ENCODE measurements at places on chromosomes 16 and 17.

GRCh38 chr16:84832488-84833143 is 12.8 kb downstream of the CRISPLD2 start:
- peak; percentile 86 for DNase-seq

DNA sequence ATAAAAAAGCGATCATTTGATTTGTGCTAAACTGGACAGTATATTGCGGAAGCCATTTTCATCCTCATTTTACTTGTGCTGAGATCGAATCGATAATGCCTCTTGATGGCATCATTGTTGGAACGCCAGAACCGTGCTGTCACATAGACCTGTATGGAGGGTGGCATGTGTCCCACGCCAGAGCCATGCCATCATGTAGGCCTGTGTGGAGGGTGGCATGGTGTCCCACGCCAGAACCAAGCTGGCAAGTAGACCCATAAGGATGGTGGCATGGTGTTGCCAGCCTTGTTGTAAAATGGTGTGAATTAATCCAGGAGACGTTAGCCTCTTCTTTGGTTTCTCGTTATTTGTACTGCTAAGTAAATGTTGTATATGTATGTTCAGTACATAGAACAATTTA is 222.7 kb upstream of the CHMP6 start:
- DNase-seq: no peak

GRCh38 chr17:8994319-8994718 is 27.0 kb upstream of the NTN1 start:
- DNase-seq: peak; percentile 63

DNA sequence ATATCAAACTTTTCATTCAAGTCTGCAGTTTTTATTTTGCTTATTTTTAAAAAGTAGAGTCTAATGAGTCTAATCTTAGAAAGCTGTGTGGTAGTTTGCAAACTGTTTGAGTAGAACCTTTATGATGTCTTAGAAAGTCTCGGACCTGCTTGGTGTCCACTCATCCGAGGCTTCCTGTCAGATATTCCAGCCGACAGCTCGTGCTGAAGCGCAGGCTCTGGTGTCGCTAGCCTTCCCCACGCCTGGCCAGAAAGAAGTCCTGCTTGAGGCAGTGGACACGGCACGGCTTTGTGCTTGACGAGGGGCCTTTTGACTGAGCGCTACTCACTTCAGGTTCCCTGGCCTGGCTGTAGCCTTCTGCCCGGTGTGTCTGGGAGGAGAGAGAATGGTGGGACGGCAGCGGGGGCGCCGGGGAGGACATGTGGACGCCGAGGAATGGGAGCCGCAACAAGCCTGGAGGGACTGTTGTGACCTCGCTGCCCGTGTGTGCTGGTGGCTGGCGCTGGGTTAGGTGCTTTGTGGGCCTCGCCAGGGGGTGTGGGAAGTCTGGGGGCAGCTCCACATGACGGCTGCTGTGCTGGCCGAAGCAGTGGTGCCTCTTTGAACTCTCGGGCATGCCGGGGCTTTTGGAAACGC is 33.5 kb downstream of the BANP start:
- no peak for DNase-seq

DNA sequence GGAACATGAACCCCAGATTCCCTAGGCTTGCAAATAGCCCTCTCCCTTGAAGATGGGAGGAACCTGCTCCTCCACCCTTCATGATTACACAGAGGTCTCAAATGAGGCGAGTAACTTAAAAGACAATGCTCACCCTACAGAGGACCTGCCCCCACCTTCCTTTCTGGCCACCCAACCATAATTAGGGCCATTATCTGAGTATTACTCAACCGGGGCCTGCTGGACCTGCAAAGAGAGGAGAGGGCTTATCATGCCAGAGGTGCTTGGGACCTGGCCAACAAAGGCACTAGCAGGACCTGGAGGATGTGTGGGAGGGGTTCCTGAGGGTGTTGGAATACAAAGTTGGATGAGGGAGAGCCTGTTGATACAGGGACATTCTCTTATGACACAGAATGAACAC is 42.4 kb downstream of the RNF157 start:
- DNase-seq: no peak

- no peak for DNase-seq
Measured at GRCh38 chr16:87891764-87892163, 22.5 kb upstream of the SLC7A5 start.

DNA sequence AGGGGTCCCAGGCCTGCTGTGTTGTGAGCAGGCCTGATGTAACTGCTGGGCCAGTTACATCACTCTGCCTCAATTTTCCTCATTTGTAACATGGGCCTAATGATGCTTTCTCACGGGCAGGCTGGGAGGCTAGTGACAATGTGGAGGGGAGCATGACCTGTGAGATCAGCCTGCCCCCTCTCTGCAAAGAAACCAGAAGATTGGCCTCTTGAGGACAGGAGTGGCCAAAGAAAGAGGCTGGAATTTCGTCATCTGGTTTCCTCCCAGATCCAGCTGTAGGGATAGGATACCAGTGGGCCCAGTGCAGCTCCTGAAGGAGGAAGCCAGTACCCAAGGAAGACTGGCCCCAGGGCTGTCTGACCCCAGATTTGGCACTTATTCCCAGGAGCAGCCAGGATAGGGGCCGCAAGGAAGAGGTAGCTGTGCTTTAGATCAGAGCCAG is 615 bp upstream of the SREBF1 start:
- DNase-seq: peak; percentile 74

- peak; percentile 35 for DNase-seq
Measured at GRCh38 chr17:45171338-45172231, 9.9 kb downstream of the HEXIM2 start.

DNA sequence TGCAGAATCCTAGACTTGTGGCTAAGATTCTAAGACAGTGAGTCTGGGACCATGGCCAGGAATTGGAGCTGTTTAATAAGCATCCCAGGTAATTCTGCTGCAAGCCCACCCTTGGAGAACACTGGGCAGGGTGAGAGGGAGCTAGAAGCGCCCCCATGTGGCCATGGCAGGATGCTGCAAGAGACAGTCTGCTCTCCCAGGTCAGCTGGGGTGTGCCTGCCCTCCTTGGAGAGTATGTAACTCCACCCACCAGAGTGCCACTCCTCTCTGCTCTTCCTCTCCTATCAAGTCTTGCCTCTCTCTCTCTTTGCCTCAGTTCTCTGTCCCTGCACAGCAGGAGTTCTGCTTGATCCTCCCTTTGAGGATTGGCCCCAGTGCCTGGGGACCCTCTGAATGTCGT is 14.9 kb downstream of the RCVRN start:
- DNase-seq: peak; percentile 46

- DNase-seq: peak; percentile 68
Measured at GRCh38 chr16:2223942-2224486, 623 bp downstream of the E4F1 start.

DNA sequence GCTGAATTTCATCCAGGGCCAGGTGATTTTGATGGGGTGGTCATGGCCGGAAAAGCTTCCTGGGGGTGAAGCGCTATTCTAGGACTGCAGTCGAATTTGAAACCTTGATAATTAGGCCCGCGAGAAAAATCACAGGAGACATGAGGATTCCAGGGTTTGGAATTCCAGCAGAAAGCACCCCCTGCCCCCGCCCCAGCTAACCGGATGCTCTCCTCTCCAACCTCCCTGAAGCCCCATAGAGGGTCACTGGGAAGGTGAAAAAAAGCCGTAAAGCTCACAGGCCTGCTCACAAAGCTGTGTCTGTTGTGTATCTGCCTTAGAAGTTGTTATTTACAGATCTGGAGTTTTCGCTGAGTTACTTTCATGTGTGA is 1.2 kb upstream of the GINS2 start:
- no peak for DNase-seq

DNA sequence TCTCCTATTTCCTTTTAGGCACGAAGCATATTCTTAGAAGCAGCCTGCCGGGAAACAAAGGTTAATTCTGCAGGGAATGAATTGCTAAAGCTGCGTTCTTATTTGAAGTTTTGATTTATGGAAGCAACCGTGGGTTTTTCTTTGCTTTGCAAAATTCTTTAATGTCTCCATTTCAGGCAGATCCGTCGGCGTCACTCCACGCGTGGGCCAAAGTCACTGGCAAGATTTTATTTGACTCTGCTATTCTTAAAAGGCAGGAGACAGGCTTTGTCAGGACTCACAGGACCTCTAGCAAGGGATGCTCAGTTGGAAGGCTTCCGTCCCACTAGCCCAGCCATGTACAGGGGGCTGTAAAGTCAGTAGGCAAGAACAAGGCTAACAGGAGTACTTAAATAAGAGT is 387.3 kb upstream of the XYLT1 start:
- DNase-seq: no peak

- DNase-seq: no peak
Measured at GRCh38 chr16:3030222-3031212, 6.2 kb downstream of the BICDL2 start.

DNA sequence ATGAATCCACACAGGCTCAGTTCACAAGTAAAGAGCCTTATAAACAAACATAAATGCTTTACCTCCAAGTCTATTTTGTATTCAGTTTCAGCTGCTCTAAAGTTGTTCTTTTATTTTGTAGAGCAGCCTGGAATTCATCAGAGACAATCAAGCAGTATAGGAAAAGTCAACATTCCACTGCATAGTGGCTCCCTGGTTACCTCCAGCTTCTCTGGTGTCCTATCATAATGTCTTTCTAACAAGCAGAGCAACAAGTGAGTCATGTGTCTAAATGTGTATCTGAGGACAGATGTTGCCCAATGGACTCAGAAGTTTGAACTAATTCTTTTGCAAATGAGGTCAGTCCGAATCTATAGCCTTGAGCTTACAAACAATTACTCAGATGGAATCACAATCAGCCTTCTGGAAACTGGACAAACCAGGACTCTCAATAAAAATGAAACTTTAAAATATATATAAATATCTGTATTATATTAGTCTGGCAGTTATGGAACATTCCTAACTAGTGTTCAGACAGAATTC is 292.0 kb upstream of the TOM1L1 start:
- DNase-seq: no peak

DNA sequence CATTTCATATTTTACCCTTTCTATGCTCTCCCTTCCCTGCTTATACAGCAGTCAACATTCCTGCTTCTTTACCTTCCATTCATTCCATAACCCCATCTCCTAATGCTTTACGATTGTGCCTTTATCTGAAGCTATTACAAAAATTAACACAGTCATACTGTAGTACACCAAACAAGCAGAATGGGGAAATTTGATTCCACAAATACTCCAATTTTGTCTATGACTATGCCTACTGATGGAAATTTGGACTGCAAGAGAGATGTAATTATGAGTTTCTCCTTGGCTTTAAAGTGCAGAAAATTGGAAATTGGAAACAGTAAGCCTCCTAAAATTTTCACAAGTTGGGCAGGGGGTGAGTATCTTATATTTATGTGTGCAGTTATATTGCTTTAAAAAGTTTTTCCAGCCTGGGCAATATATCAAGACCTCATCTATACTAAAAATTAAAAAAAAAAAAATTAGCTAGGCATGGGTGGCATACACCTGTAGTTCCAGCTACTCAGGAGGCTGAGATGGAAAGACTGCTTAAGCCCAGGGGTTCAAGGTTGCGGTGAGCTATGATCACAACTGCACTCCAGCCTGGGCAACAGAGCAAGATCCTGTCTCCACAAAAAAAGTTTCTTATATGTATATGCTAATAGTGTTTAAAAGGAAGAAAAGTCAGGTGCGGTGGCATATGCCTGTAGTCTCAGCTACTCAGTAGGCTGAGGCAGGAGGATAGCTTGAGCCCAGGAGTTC is 3.0 kb downstream of the APPBP2 start:
- DNase-seq: no peak

DNA sequence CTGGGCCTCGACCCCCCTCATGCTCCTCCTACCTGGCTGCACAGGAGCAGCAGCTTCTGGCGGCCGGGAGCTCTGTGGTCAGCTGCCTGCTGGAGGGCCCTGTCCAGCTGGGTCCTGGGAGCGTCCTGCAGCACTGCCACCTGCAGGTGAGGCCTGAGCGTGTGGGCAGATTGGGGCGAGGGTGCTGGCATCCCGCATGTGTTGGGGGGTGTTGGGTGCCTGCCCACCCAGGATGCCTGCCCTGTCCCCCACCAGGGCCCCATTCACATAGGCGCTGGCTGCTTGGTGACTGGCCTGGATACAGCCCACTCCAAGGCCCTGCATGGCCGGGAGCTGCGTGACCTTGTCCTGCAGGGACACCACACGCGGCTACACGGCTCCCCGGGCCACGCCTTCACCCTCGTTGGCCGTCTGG is 16.5 kb downstream of the FCSK start:
- DNase-seq: peak; percentile 43

- DNase-seq: no peak
Measured at GRCh38 chr16:52389045-52389444, 157.9 kb downstream of the TOX3 start.

GRCh38 chr17:29212681-29213121 is 32.5 kb upstream of the MYO18A start:
- peak; percentile 72 for DNase-seq

DNA sequence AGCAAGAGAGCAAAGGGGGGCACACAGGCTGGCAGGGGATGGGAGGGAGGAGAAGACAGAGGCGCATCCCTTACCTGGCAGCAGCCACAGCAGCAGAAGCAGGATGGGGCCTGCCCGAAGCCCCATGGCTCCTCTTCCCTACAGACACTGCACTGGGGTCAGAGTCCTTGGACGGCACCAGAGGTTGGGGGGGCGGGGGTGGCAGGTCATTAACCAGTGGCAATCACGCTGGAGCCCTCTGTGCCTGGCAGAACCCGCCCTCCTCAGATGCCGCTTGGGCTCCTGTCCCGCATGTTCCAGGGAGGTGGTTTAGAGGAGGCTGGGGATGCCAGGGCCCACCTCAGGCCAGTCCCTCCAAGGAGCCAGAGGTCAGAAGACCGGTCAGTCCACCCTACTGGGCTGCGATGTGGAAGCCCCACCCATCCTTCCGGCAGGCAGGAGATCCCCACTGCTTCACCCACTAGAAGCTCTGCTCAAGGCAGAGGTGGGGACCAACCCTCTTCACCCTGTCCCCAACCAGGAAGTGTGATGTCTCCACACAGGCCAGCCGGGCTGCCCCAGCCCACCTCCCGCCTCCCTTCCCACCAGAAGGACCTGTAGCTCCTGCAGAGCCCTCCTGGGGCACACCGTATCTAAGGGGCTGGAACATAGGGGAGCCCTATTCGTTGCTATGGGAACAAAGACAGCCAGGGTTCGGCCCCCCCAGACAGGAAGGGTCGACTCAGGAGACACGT is 11.7 kb downstream of the ZG16B start:
- no peak for DNase-seq

GRCh38 chr16:59733321-59733720 is 999.2 kb upstream of the GOT2 start:
- no peak for DNase-seq
